Occipital lobe (tissue), 3 donors: ENCODE measurements at places on chromosomes 4 and X.

GRCh38 chr4:152095701-152096070 is 334.9 kb upstream of the GATB start:
- no peak for DNase-seq

DNA sequence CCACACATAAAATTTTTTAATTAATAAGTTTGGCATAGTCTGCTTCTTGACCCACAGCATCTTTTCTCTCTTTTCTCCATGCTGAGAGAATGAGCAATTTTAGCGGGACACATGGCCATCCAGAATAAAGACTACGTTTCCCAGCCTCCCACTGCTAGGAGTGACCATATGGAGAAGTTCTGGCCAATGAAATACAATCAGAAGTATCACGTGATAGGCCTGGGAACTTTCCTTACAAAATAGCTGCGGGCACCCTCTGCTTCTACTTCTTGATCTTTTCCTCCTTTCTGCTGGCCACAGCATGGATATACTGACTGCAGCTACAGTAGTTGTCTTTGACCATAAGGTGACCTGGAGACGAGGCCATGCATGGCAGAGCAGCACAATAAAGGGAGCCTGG is 348.0 kb downstream of the BCOR start:
- no peak for DNase-seq

DNA sequence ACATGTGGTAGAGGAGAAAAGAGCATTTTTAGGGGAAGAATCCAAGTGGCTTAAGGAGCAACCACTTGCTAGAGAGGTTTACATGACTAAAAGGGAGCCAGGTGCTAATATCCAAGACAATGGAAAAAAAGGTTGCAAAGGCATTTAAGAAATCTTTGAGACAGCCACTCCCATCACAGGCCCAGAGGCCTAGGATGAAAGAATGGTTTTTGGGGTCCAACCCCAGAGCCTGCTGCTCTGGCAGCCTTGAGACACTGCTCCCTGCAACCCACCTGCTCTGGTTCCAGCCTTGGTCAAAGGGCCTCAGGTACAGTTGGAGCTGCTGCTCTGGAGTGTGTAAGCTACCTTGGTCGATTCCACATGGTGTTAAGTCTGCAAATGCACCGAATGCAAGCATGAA is 84.1 kb upstream of the FREM3 start:
- no peak for DNase-seq

GRCh38 chrX:2418000-2418399 is 82.8 kb downstream of the DHRSX start:
- DNase-seq, result no peak

DNA sequence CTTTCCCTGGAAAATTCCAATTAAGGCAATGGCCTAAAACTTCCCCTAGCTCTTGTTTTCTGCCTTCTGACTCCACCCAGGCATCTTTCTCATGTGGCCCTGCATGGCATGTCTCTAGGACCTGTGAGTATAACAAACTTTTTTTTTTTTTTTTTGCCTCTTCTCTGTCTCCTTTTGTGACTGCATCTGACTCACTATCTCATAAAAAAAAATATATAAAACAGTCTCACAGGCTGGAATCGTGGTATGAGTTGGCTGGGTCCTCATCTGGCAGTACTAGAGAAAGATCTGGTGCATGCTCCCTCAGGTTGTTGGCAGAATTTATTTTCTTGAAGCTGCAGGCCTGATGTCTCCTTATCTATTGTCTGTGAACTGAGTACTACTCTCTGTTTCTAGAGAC is 313.9 kb downstream of the TECRL start:
- DNase-seq, result no peak

DNA sequence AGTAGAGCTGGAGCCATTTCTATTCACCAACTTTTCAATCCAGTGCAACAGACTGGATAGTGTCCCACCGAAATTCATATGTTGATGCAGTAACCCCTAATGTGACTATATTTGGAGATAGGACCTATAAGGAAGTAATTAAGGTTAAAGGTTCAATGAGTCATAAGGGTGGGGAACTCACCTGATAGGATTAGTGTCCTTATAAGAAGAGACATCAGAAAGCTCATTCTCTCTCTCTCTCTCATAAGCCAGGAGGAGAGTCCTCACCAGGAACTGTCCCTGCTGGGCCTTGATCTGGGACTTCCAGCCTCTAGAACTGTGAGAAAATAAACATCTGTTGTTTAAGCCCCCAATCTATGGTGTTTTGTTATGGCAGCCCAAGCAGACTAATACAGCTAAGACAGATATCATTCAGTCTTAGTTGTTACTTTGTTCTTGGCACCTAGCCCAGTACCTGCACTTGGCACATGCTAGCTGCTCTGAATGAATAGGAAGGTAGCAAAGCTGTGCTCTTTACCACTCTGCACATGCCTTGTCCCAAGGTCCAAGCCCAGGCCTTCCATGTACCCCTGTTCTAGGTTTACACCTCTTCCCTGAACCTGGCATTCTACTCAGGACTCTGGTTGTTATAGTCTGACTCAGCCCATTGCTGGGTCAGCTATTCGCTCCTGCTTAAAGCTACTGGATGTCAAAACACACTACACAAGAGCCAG is 19.2 kb upstream of the BRS3 start:
- no peak for DNase-seq

DNA sequence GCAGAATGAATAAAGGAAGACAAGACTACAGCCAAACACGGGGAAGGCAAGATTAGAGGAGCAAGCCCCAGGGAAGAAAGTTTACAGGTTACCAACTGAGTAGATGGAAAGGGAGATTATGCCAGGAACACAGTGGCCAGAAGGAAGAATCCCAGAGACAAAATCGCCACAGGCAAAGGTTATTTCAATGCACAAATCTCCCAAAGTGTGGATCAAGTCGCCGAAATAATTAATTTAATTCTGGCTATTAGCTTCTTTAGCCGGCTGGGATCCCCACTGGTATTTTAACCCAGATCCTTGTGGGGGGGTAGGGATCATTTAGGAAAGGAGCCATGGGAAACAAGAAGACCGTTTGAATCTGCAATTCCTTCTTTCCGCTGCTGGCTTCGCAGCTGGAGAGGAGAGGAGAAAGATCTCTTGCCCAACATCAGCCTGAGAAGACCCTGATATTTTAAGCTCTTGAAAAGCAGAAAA is 171.0 kb downstream of the DHX15 start:
- no peak for DNase-seq

- no peak for DNase-seq
These were observed 4.3 kb upstream of the CCNQ start for GRCh38 chrX:153603131-153603656.

GRCh38 chrX:129540722-129541184 is 694 bp downstream of the OCRL start:
- no peak for DNase-seq

- no peak for DNase-seq
These were observed 65.6 kb downstream of the RAB40A start for GRCh38 chrX:103453655-103454054.

- no peak for DNase-seq
These were observed 653.8 kb upstream of the CPEB2 start for GRCh38 chr4:14348506-14348905.

GRCh38 chrX:100695991-100696390 is 35.9 kb downstream of the SYTL4 start:
- DNase-seq, result no peak

- no peak for DNase-seq
These were observed 152.9 kb upstream of the MID1 start for GRCh38 chrX:10773318-10773717.

GRCh38 chr4:126603210-126603609 is 1029.5 kb upstream of the INTU start:
- no peak for DNase-seq

- no peak for DNase-seq
These were observed 565.4 kb upstream of the ATOH1 start for GRCh38 chr4:93263166-93263565.

GRCh38 chr4:138859254-138859653 is 156.3 kb upstream of the NOCT start:
- DNase-seq, result no peak

- no peak for DNase-seq
These were observed 144.2 kb downstream of the AASDH start for GRCh38 chr4:56243107-56243506.

GRCh38 chr4:8582436-8582835 is 2.2 kb downstream of the GPR78 start:
- no peak for DNase-seq

- no peak for DNase-seq
These were observed 50.4 kb upstream of the TRAM1L1 start for GRCh38 chr4:117135634-117136354.

- no peak for DNase-seq
These were observed 893.8 kb upstream of the INTU start for GRCh38 chr4:126738926-126739325.

DNA sequence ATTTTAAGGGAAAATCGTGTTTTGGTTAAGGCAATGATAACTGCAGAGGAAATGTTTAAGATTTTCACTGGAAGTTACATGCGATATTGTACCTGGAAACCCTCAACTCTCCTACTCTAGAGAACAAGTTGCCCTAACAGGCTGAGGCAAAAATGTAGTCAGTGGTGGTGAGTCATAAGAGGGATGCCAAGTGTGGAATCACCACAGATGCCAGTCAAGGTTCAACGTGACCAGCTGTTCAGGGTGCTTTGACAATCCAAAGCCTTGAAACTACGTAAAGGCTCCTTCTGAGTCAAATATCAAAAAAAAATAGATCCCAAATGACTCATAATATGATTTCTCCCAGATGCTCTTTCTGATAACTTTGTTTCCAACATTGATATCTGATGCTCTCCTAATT is 77.9 kb upstream of the AFF2 start:
- no peak for DNase-seq

GRCh38 chr4:159227984-159228383 is 125.1 kb downstream of the RAPGEF2 start:
- DNase-seq, result peak; percentile 36

DNA sequence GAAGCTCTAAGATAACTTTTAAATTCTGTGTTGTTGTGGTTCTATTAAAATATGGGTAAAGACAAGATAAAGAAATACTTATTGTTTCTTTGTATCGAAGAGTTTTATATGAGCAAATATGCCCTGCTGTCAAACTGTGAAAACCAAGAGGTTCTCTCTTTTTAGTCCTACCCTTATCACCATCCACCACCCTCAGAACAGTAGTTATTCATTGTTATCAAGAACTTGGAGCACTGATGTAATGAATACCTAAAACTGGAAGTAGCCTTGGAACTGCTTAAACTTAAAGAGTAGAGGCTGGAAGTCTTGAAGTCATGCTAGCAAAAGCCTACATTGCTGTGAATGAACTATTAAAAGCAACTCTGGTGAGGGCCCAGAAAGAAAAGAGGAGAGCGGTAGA is 9.2 kb downstream of the PIR start:
- DNase-seq, result no peak

DNA sequence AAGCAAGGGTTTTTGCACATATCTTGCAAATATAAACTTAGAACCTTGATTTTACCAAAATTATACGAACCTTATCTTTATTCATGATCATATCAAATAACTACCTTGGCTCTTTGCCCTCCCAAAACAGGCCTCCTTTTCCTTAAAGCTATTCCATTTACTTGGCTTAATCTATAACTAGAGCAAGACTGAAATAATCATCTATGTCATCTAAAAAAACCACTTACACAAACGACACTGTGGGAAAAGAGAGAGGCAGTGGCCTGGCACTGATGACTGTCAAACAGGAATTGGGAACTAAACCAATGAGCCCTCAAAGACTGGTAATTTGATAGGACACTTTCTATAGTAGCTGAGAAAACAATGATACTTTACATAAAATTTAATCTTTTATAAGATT is 11.7 kb upstream of the PTPN13 start:
- DNase-seq, result no peak

GRCh38 chr4:30953799-30954198 is 233.6 kb downstream of the PCDH7 start:
- DNase-seq, result no peak

DNA sequence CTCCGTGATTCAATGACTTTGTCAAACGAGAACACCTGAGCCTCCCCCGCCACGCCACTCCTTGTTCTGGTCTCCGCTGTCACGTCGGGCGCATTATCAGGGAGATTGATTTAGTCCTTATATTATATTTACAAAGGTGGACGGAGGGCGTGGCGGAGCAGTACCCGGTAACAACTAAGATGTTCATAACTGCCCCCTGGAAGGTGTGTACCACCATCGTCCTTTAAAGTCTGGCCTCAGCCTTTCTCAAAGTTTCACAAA is 284.2 kb downstream of the PACRGL start:
- DNase-seq, result no peak

DNA sequence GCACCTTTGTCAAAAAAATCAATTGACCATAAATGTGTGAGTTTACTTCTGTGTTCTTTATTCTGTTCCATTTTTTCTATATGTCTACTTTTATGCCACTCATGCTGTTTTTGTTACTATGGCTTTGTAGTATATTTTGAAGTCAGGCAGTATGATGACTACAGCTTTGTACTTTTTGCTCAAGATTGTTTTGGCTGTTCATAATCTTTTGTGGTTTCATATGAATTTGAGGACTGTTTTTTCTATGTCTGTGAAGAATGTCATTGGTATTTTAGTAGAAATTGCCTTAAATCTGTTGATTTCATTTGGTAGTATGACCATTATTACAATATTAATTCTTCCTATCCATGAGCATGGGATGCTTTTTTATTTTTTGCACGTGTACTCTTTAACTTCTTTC is 346.8 kb downstream of the PPP3CA start:
- DNase-seq, result no peak

- no peak for DNase-seq
These were observed 37.7 kb downstream of the ARHGEF9 start for GRCh38 chrX:63747331-63747730.

DNA sequence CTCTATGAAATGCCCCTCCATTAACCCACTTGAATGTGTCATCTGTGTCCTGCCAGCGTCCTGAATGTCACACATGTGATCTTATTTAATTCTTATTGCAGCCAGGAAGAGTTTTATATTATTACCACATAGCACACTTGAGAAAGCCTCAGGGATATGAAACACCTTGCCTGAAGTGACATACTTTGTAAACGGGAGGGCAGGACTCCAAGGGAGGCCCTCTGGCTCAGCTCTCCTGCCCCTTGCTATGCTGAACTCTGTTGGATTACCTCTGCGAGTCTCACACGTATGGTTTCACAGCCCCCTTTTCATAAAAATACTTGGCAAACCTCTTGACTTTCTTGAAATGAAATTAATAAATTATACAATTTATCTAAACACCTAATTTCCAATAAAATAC is 11.1 kb upstream of the ZCCHC4 start:
- DNase-seq, result no peak

GRCh38 chrX:74383611-74384010 is 37.7 kb upstream of the SLC16A2 start:
- peak; percentile 0 for DNase-seq

GRCh38 chr4:135269125-135269890 is 1067.7 kb upstream of the PABPC4L start:
- no peak for DNase-seq
